ENCODE measurements at places on chromosomes 12 and 14.
A peak's percentile ranks its signal among the peaks of the same experiment; 100 is the strongest.

DNA sequence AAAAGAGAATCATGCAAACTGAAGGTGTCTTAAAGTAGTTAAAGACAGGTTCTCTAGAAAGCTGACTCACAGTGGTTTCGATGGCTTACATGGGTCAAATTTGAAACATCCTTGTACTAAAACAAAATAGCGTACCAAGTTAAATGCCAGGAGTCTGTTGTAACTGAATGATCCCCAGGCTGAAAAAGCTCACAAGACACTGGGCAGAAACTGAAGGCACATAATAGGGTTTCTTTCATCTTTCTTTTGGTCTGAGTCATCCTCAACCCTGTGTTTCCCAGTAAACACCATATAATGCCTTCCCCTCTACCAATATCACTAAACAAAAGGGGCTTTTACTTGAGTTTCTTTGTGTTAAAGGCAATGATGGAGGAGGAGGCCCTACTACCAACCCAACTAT lies 12.8 kb downstream of the ZFYVE1 start:
- DNase-seq = no peak

DNA sequence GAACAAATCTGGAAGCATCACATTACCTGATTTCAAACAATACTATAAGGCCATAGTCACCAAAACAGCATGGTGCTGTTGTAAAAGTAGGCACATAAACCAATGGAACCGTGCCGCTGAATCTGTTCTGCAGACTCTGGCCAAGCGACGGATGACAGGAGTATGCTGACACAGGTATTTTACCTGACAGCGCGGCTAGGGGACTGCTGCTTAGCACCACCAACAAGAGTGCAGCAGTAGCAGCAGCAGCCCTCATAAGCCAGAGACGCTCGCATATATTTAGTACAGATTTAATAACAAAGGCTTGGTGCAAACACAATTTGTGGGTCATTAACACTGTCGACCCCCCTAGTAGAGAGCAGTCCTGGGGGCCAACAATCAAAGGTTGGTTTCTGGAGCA lies 677.6 kb upstream of the LMO3 start:
- DNase-seq = no peak

- peak; percentile 76 for DNase-seq
These were observed 85.6 kb upstream of the DIO3 start for GRCh38 chr14:101475456-101476257.

DNA sequence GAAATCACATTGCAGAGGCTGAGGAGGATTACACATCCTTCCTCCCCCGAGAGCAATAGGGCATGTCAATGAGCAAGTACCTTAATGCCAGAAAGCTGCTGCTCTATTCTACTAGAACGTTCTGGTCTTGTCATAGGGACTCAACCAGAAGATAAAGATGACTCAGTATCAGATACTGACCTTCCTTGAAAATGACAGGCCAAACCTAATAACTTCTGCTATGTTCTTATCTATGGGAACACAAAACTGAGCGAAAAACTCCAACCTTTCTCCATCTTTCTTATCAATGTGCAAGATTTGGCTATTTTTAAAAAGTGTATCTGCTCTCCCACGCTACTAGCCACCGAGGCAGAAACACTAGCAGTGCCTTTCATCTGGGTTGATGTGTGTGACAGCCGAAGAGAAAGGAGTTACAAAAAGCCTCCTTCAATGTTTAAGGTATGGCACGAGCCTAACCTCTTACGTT lies 5.5 kb downstream of the CCDC92 start:
- DNase-seq = no peak

GRCh38 chr12:25264114-25264513 lies 13.4 kb upstream of the KRAS start:
- no peak for DNase-seq

DNA sequence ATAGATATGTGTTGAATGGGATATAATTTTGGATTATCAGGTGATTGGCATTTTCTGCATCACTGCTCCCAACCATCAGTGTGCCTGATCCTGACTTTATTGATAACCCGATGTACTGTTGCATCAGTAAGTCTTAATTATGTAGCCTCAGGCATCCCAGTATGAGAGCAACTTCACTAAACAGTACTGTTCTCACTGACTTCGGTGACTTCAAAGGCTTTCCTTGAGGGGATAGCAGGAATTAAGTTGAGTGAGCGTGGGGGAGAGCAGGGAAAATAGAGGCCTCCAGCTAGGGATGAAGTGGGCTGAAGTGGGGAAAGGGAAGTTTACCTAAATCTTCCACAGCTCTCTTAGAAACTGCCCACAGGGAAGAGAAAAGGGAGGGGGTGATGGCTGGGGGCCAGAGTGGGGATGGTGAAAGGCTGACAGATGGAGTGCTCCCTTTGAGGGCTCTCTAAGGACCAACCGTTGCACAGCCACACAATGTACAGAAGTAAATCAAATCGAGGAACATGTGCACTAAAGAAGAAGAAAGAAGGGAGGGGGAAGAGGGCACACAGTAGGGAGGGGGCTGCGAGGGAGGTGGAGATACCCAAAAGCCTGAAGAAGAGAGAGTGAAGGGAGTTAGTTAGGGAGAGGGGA lies 10.7 kb upstream of the NEUROD4 start:
- no peak for DNase-seq

DNA sequence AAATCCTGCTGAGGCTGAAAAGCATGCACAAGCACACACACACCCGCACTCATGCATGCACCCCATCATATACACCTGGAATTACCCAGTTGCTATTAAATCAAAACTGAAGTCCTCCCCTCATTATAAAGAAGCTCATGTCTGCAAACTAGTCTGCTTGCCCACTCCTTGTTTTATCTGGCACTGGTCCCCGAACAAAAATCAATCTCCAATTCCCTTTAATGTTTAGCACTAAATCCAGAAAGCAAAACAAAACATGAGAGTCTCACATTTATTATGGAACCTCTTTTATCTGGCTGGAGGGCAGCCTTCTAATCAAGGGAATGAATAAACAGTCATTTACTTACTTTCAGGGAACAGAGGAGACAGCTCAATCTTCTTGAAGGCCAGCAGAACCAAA lies 1093.4 kb upstream of the FLRT2 start:
- no peak for DNase-seq

DNA sequence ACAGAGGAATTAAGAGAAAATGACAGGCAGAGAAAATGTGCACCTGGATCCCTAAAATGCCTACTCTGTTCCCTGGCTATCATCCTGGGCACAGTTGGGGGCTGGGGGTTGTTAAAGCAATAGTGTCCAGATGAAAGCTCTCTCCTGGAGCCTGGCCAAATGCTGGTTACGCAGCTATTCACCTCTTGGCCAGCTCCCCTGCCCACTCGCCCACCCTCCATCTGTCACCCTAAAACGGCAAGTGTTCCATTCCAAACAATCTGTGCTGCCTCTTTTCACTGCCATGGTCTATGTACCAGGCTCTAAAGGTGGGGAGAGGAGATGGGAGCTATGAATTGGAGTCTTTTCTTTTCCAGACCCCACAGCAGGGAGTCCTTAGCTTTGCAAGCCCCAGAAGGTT lies 24.7 kb upstream of the NPFF start:
- DNase-seq = no peak

DNA sequence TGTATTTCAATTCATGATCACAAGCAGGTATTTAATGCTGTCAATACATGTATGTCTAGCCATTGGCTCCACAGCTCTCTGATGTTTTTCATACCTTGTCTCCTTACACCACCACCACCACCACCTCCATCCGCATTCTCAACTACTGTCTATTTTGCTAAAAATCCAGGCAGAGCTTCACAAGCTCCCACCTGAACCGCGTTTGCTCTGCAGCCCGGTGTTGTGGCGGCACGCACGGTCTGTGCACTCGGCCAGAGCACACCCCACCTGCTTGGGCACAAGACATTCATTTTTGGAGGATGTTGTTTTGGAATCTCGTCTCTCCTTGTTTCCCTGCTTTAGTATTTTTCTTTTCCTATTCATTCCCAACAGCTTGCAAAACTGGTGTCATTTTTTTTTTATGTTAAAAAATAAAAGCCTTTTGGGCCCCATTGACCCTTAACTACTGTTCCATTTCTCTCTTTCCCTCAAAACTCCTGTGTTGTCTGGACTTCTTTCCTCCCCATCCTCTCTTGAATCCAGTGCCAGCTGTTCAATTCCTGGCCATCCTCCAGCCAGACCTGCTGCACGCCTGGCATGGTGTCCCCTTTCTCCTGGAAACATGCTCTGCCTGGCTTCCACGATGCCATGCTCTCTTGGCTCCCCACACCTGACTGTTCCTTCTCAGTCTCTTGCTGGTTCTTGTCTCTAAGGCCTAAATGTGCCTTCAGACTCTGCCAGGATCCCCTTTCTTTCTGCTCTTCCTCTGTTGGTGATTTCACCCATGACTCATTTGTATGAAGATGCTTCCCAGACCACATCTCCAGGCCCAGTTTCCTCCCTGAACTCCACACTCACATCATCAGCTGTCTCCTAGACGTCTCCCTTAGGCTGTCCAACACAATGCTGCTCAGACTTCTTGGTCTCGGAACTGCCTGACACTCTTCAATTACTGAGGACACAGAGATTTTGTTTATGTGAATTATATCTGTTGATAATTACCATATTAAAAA lies 37.9 kb downstream of the PIWIL1 start:
- DNase-seq = no peak

GRCh38 chr12:16037533-16037932 lies 126.4 kb downstream of the DERA start:
- no peak for DNase-seq

DNA sequence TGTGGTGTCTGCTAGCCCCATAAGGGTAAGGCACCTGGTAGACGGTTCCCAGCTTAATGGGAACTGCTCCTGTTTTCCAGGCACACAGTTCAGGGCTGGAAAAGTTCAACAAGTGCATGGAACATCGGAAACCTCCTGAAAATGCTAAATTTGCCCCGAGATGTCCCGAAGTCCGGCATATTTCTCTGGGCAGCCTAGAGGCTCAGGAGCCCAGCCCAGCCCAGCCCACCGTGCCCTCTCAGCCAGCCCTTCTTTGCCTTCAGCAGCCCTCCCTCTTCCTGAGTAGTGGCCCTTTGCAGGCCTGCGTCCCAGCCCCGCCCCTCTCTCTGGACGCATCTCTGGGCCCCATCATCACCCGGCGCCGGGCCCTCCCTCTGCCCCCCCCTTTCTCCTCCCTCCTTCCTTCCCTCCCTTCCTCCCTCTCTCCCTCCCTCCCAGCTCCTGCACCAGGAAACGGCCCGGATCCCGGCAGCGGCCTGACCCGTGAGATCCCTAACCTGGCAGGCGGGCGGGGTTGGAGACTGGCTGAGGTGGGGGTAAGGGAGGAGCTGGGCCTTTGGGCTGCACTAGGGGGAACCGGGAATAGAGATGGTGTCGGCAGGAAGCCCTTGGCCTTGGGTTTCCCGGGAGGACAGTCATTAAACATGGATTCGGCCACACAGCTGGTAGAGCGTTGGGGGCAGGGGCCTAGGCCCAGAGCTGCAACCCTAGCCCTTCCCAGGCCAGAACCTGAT lies at the start of gene BCL2L2:
BCL2L2 (plus strand) TSS at position 422 of the 734 bp plus-strand sequence. CDS start 935 bp downstream, outside the sequence.
- peak; percentile 93 for DNase-seq

DNA sequence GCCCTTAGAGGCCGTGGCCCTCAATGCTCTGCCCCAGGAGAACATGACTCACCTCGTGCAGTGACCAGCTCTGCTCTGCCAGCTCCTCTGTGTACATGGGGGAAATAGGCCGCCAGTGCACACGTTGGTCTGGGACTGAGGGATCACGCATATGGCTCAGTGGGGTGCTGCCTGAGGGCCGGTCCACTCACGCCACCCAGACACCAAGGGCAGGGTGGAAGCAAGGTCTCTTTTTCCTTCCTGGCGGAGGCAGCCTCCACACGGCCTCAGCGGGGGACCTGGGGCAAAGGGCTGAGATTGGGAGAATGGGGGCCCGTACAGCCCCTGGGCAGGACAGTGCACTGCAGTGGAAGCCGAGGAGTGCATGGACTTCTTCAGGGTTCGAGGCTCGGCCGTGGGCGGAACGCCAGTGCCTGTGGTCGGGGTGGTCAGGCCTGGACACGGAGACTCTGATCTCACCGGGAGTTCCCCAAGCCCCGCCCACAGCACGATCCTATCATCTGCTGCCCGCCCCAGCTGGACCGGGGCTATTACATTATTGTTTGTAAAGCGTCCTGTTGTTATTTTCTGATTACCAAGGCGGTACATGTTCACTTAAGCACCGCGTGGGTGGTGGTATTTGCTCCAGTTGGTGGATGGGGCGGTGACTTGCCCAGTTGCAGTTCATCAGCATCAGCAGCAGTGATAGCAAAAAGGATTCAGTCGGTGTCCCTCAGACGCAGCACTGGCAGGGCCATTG lies 38.8 kb upstream of the TDRD9 start:
- DNase-seq = no peak

DNA sequence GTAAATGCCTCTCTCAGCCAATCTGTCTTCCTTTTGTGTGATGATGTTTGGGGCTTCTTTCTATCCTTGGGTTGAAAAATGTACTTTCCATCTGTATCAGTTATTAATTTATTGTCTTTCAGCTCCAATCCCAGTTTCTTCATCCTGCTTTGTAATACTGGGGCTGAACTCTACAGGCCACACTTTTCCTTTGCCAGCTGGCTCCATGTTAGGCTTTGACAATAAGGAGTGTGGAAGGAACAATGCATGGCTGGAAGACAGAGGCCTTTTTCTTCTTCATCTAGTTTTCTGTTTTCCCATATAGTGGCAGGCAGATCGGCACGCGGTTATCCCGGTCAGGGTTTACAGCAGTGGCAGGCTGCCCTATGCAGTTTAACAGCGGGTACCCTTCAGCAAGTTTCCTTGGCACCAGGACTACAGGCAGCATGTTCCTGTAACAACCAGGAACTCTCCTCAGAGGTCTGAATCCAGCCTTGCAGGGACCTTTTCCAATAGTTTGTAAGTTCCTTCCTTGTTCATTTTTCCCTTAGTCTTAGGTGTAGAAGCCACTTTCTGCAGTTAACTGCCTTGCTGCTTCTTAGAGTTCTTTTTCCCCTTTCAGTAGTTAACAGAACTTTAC lies 38.5 kb upstream of the CRACR2A start:
- no peak for DNase-seq

Data from upper lobe of left lung (tissue), 6 donors.